RKO (cell line): ENCODE measurements at places on chromosomes 13 and 19.

DNA sequence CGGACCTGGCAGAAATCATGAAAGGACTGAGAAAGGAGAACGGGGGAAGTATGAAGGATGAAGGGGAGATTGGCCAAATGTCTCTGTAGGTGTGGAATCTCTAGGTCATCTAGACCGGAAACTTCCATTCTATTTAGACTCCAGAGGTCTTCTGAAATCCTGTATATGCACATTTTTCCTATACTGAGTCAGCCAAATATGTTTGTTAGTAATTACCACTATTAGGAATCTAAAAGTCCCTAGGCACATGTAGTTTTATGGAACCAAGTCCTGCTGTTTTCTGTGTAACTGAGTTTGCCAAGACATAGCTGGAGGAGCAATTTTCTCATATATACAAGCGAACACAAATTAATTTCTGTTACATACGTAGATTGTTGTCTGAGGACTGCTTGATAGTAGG lies 498.1 kb downstream of the GPC5 start:
- no peak for DNase-seq

DNA sequence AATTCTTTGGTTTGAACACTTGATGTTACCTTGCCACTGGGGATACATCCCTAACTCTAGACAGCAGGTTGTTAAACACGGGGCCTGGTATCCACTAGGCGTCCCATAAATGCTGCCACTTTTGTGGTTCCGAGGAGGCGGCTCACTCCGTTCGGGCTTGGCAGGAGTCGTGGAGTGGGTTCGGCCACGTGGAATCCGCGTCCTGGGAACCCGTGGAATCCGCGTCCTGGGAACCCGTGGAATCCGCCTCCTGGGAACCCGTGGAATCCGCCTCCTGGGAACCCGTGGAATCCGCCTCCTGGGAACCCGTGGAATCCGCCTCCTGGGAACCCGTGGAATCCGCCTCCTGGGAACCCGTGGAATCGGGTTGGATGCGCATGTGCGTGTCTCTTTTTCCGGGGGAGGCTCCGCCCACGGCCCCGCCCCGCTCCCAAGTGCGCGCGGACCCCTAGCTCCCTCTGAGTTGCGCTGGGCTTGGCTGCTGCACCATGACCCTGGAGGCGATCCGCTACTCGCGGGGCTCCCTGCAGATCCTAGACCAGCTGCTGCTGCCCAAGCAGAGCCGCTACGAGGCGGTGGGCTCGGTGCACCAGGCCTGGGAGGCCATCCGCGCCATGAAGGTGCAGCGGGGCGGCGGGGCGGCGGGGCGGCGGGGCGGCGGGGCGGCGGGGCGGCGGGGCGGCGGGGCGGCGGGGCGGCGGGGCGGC lies at the start of gene MRI1:
MRI1 (plus strand) TSS at position 422 of the 707 bp plus-strand sequence; CDS start at position 489, 67 bp downstream.
- peak; percentile 78 for DNase-seq

DNA sequence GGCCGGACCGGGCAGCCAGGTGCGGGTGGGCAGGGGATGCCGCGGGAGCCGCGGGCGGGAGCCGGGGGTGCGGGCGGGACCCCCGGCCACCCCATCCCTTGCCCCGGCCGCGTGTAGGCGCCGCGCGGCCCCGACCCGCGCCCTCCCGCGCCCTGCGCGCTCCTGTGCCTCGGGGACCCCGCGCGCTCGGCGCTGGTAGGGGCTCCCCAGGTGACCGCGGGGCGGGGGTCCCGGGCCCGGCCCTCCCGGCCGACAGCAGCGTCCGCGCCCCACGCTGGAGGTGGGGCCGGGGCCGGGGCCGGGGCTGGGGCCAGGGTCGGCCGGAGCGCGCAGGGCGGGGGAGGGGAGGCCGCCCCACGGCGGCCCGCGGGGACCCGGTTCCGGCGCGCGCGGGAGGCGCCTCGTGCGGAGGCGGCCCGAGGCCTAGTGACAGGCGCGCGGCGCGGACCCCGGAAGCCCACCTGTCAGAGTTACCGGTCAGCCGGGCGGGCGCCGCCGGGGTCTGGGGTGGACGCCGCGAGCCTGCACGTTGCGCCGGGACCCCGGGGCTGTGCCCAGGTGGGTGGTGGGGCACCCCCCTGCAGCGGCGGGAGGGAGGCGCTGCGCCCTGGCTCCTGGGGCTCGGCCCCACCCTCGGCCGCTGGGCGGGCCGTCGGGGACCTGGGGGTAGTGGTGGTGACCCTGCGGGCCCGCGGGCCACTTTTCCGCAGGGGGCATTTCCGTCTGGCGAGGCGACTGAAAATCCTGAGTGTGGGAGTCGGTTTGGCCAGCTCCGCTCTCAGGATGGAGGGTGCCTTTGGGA lies 518 bp downstream of the TFDP1 start:
- DNase-seq, result no peak

DNA sequence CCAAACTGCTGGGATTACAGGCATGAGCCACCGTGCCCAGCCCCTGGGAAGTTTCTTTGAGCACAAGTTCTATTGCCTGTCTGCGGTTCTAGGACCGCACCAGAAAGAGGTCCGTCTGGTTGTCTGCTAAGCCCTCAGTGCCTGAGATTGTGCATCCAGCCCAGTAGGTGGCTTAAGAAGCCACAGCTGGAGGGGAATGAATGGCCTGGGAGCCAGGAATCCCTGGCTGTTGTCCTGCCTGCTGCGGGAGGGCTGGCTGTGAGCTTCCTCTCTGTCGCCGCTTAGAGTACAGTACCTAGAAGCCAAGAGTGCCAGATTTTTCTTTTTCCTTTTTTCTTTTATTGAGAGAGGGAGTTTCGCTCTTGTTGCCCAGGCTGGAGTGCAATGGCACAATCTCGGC lies 4.2 kb upstream of the TYK2 start:
- no peak for DNase-seq

DNA sequence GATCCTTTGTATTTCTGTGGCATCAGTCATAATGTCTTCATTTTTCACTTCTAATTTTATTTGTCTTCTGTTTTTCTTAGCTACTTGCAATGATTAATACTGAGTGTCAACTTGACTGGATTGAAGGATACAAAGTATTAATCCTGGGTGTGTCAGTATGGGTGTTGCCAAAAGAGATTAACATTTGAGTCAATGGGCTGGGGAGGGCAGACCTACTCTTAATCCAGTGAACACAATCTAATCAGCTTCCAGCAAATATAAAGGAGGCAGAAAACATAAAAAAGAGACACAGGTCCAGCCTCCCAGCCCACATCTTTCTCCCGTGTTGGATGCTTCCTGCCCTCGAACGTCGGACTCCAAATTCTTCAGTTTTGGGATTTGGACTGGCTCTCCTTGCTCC lies 640.9 kb upstream of the MIR17HG start:
- no peak for DNase-seq

DNA sequence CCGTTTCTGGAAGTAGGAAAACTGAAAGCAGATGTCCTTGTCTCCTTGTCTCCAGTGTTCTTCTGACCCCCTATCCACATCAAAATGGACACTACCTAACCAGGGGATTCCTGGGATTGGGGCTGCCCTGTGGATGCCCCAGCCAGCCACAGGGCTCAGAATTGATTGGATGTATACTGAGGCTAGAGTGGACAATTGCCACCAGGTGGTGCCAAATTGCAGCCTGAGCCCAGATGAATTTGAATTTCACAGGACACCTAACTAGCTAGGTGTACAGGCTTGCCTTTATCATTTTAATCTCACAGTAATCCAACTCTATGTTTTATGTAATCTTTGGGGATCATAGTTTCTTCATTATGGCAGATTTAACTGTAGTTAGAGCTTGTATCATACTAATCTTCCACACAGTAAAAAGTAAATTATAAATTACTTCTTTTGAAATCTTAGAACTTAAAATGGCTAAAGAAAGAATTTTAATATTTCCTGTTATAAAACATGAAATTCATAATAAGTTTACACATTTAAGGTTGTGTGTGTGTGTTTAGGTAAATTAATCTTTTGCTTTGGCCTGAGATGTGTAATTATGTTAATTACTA lies 58.0 kb downstream of the PIBF1 start:
- peak; percentile 57 for DNase-seq

- no peak for DNase-seq
Measured at GRCh38 chr13:39538816-39539790, 63.9 kb downstream of the LHFPL6 start.

- no peak for DNase-seq
Measured at GRCh38 chr13:92649140-92649813, 577.3 kb upstream of the GPC6 start.

DNA sequence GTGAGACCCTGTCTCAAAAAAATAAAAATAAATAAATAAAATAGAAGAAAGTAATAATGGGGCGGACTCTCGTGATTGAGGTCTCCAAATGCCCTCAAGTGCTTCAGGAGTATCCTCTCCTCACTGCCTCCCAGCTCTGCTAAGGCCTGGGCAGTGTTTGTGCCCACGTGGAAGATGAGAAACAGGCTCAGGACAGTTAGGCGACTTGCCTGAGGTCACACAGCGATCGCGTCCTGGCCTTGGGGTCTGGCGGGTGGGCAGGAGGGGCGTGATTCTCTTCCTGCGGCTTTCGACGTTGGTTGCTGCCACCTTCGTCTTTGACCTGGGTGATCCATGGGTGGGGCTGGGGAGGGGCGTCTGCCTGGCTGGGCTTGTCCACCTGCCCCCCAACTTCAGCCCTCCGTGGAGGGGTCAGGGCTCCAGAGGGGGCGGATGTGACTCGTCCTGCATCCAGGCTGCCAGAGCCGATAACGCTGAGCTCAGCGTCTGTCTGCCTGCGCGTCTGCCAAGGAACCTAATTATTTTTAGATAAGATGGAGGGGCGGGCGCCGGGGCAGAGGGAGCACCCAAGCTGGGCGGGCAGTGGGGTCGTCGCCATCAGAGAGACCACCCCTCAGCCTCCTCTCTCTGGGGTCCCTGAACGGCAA lies 56.9 kb downstream of the NFIC start:
- DNase-seq, result no peak

DNA sequence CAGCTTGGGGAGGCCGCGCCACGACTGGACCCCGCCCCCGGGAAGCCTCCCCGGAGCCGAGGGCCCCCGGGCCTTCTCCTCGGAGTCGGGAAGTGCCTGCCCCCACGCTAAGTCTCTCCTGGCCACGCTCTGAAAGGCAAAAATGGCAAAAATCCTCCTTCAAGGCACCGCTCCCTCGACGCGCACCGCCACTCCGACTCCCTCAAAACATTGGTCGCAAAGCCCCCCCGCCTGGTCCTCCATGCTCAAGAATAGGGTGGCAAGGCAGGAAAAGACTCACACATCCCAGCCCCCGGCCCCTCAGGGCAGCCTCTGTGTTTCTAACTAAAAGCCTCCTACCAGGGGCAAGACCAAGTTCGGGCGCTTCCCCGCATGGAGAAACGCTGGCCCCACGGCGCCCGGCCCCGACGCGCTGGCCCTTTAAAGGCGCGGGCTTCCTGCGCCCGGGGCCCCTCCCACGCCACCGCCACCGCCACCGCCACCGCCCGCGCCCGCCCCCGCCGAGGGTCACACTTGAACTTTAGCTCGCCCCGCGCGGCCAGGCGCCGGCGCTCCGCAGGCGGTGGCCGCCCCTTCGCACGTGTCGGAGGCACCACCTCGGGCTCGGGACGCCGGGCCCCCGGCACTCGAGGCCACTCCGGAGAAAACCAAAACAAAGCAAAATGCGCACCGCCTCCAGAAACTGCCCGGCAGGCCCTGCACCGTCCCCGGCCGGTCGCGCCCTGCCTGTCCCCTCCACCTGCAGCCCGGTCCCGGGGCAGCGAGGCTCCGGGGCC lies 1.9 kb downstream of the FOXO1 start:
- peak; percentile 39 for DNase-seq

DNA sequence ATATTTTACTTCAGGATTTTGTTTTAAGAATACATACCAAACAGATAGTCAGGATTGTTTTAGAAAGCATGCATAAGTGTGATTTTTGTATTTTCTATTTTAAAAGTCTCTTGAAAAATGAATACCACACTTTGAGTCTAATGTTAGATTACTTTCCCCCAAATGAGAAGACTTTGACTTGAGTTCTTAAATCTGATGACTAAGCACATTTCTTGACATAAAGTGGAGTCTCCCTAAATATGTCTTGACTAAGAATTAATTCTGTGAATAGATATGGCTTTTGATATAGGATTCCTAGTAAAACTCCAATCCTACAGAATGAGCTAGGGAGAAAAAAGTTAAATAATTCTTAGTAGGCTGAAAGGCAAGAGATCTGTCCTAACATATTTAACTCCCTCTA lies 624.2 kb upstream of the SPRY2 start:
- DNase-seq, result no peak

- no peak for DNase-seq
Measured at GRCh38 chr19:42071247-42071646, 1.2 kb upstream of the GRIK5 start.

GRCh38 chr19:29889702-29890101 lies 52.3 kb upstream of the URI1 start:
- DNase-seq, result no peak

DNA sequence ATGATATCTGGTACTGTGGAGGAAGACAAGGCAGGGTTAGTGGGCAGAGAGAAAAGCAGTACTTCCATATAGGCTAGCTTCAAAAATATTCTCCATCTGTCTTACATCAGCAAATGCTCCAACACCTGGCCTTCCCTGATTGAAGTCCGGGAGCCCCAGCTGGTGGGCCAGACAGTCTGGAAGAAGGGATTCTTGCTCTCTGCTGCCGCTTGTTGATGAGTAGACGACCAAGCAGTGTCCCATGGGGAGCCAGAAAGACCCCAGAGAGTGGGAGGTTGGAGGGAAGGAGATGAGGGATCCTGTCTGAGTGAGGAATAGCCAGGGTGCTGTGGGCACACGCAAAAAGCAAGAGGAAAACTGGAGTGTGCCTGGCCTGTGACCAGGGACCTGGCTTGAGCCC lies 95.1 kb downstream of the ATP8A2 start:
- no peak for DNase-seq

DNA sequence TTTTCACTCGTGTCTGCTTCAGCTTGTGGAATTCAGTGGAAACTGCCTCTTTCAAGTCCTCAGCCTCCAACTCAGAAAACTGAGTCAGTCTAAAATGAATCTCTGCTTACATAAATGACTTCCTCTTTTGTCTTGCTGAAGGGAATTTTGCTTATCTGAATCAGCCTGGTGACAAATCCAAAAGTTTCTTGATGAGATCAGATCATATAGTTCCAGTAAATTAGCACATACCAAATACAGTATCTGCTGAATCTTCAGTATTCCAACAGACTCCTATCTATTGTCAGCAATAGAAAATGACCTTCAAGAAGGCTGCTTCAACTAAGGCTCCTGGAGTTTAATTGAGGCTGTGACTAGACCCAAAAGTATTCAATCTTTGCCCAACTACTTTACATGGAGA lies 290.0 kb downstream of the MZT1 start:
- DNase-seq, result peak; percentile 80

- no peak for DNase-seq
Measured at GRCh38 chr19:326871-327270, 17.7 kb downstream of the MIER2 start.

DNA sequence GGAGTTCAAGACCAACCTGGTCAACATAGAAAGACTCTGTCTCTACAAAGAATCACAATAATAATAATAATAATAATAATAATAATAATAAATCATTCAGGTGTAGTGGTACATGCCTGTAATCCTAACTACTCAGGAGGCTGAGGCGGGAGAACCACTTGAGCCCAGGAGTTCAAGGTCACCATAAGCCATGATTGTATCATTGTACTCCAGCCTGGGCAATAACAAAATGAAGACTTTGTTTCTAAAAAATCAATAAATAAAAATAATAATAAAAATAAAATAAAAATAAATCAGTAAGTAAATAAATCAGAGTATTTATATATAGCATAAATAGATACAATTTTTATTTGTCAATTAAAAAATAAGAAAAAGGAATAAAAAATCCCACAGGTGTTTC lies 1636.4 kb downstream of the SLITRK1 start:
- no peak for DNase-seq

- no peak for DNase-seq
Measured at GRCh38 chr19:4504297-4504701, 14.0 kb downstream of the PLIN4 start.
